Fibroblast of skin of back (primary cell): ENCODE measurements at places on chromosomes 7 and 10.

GRCh38 chr7:69768986-69769595 lies 170.8 kb downstream of the AUTS2 start:
- DNase-seq = no peak

- DNase-seq = no peak
Measured at GRCh38 chr10:21501091-21501490, 24.4 kb downstream of the SKIDA1 start.

GRCh38 chr10:132563485-132564248 lies 26.1 kb downstream of the INPP5A start:
- DNase-seq = peak; percentile 21

DNA sequence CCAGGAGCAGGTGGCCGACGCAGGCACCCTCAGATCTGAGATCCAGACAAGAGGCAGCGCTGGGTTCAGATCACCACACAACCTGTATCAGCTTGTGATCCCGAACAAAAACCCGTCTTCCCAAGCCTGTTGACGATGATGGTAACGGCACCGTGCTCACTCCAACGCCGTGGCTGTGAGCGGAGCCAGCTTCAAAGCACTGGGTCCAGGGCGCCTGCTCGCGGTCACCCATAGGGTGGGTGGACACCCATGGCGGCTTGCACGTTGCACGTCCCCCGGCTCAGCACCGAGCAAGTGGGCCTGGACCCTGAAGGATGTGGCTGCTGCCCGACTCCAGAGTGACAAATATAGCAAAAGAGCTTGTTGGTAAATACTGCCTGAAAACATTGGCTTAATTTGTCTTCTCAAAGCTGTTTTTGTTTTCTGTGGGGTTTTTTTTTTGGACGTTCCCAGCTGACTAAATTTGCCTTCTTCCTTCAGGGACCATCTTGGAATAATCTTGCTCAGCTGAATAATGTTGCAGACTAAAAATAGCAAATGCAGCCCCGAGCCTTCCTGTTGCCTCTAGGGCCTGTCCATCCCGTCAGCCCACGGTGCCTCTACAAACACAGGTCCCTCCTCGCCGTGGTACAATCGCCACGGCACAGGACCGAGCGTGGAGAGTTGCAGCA lies 41.0 kb downstream of the FOXK1 start:
- DNase-seq = no peak

- DNase-seq = no peak
Measured at GRCh38 chr7:8507566-8507965, 74.2 kb downstream of the NXPH1 start.

GRCh38 chr7:1103789-1104515 lies 16.0 kb downstream of the GPER1 start:
- DNase-seq = no peak

DNA sequence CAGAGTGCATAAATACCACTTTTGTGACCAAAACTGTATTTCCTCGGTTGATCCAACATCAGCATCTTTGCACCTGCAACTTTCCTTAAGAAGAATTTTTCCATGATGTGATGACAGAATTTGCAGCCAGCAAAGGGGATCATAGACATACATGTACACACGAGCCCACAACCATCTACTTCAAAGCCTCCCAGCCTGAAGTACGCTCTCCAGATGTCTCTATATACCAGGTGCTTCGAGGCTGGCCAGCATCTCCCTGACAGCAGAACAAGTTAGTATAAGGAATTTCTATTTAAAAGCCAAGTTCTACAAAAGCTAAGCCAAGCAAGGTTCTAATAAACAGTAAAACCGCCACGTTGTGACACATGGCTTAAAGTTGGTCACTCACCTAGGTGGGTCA lies 328.5 kb downstream of the KCNMA1 start:
- DNase-seq = no peak
